ENCODE measurements at places on chromosomes 6 and 20.

- peak; percentile 57 for DNase-seq
Observed at GRCh38 chr6:30206152-30206551, 7.1 kb downstream of the TRIM26 start.

- DNase-seq: no peak
Observed at GRCh38 chr6:2854396-2854982, 12.8 kb upstream of the SERPINB1 start.

- no peak for DNase-seq
Observed at GRCh38 chr6:133033263-133033662, 207.9 kb upstream of the EYA4 start.

GRCh38 chr20:54118220-54119001 lies 48.0 kb upstream of the BCAS1 start:
- no peak for DNase-seq

GRCh38 chr20:618980-619379 lies 8.9 kb upstream of the TCF15 start:
- DNase-seq: no peak

All from RCC 7860 (cell line).